ENCODE measurements at places on chromosomes 7 and 10.

GRCh38 chr7:28142650-28143049, 37.9 kb downstream of the JAZF1 start:
- no peak for DNase-seq

DNA sequence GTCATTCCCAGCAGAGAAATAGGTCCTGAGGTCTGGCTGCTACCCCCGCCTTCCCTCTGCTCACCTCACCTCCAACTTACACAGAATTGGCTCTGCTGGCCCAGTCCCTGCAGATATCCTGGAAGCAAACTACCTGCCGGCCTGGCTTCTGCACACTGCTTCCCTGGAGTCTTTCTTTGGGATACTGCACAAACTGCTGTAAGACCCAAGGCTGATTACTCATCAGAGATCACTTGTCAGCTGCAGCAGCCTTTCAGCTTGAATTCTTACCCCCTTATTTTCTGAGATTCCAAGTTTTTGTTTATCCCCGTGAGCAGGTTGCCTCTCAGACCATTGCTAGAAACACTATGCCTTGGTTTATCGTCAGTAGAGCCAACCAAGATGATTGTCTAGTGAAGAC, 426.4 kb downstream of the PHTF2 start:
- no peak for DNase-seq

DNA sequence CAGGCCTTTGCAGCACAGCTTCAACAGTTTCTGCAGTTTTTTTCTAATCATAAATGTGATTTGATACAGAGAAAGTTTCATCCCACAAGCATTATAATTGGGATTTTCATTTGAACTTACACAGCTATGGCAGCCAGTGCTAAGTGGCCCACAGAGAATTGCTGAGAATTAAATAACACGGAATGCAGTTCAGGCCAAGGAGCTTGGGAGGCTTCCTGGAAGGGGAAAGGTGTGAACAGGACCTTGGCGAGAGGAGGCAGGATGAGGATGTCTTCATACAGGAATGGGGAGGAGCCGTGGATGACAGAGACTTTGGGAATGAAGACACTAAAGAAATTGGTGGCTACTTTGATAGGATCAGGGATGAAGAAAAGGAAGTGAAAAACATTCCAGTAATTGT, 95.3 kb downstream of the ZNF22 start:
- no peak for DNase-seq

DNA sequence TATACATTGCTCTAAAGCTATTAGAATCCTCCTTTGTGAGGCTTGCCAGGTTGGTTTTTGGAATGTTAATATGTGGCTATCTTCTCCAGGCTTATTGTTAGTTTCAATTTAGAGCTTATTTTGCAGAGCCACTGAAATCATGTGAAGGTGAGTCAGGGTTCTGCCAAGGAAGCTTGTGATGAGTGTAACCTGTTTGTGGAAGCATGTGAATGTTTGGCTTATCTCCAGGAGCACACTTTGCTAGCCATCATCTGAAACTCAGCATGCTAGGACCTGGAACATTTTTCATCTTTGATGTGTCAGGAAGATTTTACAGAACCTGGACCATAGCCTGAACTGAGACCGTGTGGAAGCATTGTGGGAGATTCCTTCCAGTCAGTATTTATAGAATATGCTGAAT, 197.3 kb downstream of the PPP1R9A start:
- no peak for DNase-seq

DNA sequence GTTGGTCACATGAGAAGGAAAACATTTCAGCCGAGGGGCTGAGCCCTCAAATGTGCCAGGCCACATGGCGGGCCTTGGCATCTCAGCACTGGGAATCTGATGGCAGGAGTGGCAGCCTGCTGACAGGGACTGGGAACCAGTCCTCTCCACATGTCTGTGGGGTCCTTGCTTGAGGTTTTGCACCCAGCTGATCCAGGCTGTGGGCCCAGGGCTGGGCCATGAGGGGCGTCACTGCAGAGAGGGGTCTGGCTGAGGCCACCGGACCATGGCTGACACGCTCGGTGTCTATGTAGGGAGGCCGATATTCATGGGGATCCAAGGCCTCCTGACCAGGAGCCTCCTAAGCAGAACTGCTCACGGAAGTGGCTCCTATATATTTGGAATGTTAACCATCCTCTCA, 31.0 kb upstream of the PWWP2B start:
- no peak for DNase-seq

- no peak for DNase-seq
Observed at GRCh38 chr7:155457544-155458110, 302 bp upstream of the EN2 start.

DNA sequence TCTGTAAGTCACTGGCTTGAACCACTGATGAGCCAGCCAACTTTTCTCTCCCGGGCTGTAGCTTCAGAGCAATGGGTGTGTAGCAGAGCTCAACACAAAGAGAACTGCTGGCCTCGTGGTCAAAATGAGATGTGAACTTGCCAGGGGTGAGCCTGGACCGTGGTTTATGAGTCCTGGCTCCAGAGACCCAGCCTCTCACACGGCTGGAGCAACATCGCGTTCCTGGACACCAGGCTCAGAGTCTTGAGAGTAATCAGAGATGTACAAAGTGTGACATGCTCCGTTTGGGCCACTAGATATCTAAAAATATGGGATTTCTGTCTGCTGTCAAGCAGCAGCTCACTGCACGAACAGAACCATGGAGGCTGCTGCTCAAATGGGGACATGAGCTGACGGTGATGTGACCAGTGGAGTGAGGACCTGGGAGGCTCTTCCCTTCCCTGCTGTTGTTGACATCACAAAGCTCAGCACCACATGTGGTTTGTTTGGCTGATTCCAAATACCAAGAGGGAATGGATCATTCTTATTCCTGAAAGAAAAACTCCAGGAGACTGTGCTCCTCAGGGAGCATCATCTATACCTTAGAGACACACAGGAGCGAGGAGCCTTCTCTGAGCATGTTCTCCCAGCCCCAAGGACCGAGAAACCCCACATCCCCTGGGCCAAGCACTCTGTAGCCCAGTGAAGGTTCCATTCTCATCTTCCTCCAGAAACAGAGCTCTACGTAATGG, 9.2 kb upstream of the SVIL start:
- DNase-seq = no peak

DNA sequence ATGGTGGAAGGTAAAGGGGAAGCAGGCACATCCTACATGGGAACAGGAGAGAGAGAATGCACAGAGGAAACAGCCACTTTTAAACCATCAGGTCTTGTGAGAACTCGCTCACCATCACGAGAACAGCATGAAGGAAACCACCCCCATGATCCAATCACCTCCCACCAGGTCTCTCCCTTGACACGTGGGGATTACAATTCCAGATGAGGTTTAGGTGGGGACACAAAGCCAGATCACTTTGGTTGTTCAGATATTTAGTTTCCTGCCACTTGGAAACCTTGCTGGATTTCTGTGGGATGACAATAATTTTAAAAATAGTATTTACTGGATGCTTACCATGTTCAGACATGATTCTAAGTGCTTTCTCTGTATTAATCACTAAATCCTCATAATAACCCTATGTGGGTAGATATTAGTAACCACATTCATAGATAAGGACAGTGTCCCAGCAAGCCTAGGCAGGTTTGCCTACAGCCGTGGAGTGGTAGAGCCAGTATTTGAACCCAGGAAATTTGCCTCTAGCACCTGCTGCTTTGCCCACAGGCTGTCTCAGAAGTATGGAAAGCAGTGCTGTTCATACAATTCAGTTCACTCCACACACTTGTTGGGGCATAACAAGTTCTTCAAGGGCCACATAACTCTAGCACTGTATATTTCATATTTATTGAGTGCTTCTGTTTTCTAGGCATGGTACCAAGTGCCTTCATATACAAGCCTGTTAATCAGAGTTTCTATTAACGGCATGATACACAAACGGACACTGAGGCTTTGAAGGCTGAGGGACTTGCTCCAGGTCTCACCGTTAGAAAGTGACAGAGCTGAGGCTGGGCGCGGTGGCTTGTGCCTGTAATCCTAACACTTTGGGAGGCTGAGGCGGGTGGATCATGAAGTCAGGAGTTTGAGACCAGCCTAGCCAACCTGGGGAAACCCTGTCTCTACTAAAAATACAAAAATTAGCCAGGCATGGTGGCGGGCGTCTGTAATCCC, 8.3 kb downstream of the TLL2 start:
- no peak for DNase-seq

- no peak for DNase-seq
Observed at GRCh38 chr7:125611582-125611981, 682.0 kb upstream of the POT1 start.

- DNase-seq = no peak
Observed at GRCh38 chr7:159119026-159119741, 25.5 kb downstream of the VIPR2 start.

- no peak for DNase-seq
Observed at GRCh38 chr10:69906425-69906824, 104.7 kb downstream of the COL13A1 start.

DNA sequence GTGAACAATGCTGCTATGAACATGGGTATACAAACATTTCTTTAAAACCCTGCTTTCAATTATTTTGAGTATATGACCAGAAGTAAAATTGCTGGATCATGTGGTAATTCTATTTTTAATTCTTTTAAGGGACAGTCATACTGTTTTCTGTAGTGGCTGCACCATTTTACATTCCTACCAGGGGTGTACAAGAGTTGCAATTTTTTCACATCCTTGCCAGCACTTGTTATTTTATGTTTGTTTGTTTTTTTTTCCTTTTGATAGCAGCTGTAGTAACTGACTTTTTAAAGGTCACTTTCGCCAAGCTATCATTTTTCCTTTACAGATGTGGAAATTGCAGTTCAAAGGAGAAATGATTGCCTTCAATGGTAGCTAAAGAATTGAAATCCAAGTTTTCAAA, 99.5 kb downstream of the GPR85 start:
- no peak for DNase-seq
